CD4-positive, alpha-beta T cell treated with Interleukin-6 for 4 hours (primary cell): ENCODE measurements at places on chromosomes 5 and 9.

- no peak for DNase-seq
Observed at GRCh38 chr9:91714874-91715615, 235.0 kb downstream of the ROR2 start.

GRCh38 chr5:152488869-152489268, 83.8 kb upstream of the NMUR2 start:
- DNase-seq: no peak

DNA sequence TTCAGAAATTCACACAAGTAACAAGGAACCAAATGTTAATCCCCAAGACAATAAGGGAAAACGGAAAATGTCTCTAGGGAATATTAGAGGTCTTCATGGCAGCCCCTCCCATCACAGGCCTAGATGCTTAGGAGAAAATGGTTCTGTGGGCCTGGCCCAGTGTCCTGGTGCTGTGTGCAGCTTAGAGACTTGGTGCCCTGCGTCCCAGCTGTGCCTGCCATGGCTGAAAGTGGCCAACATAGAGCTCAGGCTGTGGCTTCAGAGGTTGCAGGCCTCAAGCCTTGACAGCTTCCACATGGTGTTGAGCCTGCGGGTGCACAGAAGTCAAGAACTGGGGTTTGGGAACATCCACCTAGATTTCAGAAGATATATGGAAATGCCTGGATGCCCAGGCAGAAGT, 942.3 kb downstream of the PTPRD start:
- DNase-seq: no peak

- DNase-seq: no peak
Observed at GRCh38 chr9:31486630-31487029, 897.8 kb upstream of the ACO1 start.

DNA sequence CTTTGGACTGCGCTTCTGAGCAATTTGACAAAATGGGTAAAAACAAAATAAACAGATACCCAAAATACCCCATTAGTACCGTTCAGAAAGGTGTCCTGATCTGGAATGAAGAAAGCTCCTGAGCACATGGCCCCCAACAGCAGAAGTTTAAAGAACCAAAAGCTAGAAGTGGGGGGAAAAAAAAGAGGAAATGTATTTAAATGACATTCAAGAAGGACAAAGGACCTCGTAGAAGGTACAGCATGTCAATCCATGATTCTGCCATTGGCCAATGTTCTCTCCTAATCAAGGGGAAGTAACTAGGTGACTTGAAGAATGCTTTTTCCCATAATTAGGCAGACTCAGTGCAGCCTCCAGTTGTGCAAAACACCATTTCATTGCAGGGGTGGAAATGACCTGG, 78.6 kb downstream of the SERINC5 start:
- no peak for DNase-seq

GRCh38 chr9:14987858-14988257, 77.6 kb upstream of the FREM1 start:
- DNase-seq: no peak

GRCh38 chr5:135857630-135858311, 23.3 kb downstream of the SLC25A48 start:
- no peak for DNase-seq

GRCh38 chr9:27888661-27889295, 315.5 kb upstream of the C9orf72 start:
- DNase-seq: peak; percentile 7

- DNase-seq: no peak
Observed at GRCh38 chr5:585556-585955, 26.6 kb upstream of the CEP72 start.

- no peak for DNase-seq
Observed at GRCh38 chr9:9387511-9388115, 1225.2 kb downstream of the PTPRD start.

GRCh38 chr5:115720888-115721287, 95.1 kb upstream of the TMED7 start:
- no peak for DNase-seq

- no peak for DNase-seq
Observed at GRCh38 chr5:156326718-156327259, at the start of gene SGCD. TSS of gene SGCD (plus strand) at chr5:156327164.

GRCh38 chr5:158423623-158424200, 564.8 kb upstream of the CLINT1 start:
- DNase-seq: no peak

DNA sequence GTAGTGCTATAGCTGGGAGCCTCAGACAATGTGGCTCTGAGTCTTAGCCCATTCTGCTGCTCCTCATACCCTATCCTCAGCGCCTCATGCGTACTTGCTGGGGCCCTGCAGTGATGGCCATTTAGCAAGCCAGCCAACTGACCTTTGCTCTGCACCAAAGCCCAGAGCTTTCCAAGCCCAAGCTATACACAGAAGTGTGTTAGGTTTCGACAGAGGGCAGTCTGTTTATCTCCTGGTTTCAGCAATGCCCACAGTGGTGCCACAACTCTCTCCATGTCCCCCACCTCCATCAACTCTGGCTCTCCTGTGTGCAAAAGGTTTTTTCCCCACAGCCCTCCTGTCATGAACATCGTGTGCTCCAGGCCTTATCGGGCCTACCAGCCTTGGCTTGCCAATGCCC, 16.9 kb downstream of the GNG10 start:
- no peak for DNase-seq

DNA sequence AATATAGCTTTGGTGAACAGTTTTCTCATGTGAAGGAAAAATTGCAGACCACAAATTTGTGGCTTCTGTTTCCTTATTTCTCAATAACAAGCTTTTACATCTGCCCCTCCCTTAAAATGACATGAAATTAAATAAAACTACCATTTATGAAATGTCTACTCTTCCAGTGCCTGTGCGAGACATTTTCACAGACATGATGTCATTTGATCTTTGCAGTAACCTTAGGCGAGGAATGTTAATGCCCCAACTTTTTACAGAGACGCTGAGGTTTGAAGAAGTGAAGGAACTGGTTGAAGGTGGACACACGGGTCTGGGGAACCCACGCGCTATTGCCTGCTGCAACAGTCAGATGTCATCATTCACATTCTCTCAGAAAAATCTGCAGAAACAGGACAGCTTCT, 61.5 kb downstream of the OSTF1 start:
- peak; percentile 16 for DNase-seq

DNA sequence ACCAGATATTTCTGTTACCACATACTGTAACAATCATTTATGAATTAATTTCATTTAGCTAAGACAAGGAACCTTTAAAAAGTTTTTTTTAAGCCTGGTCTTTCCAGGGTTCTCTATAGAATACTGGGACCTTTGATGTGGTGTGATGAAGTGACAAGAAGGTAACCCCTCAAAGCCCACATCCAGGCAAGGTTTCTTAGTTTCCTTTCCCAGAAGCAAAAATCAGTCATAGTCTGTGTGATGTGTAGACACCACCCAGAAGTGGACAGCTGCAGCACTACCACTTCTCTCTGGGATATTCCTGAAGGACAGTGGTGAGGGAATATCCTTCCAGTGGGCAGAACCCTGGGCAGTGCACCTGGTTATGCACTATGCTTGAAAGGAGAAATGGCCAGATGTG, 115.6 kb downstream of the TTC39B start:
- no peak for DNase-seq

DNA sequence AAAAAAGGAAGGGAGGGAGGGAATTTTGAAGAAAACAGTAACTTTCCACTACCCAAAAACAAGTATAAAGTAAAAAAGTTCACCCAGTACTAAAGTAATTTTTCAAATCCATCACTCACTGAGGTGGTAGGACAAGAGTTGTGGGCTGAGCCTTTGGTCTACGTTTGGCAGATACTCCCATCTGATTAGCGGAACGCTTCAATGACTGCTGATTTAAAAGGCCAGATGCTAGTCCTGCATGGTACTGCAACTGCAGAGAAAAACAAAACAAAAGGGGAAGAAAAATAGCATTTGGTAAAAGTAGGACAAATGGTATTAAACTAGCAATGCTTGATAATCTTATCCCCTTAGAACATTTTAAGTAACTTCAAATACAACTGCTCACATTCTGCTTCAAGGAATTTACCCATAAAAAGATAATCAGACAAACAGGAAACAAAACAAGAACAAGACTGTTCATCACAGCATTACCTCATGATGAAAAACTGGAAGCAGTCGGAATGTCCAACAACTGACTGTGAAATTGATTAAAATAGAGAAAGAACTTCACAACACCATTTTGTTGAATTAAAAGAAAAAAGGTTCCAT, 65.4 kb downstream of the MED27 start:
- no peak for DNase-seq

DNA sequence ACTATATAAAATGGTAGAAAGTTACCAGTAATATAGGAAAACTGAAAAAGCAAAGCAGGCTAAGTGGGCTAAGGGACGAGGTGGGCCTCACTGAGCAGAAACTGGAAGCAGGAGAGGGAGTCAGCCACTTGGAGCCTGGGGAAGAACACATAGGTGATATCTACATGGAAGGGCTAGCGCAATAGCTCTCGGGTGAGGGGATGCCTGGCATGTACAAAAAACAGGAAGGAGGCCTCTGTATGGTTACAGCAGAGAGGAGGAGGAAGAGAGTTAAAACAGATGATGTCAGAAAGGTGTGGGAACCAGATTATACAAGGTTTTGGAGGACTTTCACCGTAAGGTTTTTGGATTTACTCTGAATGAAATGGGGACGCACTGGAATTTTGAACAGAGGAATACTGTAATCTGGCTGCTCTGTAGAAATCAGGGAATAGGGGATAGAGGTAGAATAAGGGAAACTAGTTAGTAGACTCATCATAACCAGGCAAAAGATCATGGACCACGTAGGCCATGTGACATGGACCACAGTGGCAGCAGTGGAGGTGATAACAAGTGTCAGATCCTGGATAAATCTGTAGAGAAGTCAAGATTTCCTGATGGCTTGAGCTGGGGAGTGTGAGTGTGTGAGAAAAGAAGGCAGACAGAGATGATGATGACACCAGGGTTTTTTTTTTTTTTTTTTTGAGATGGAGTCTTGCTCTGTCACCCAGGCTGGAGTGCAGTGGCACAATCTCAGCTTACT, 52.5 kb downstream of the FNBP1 start:
- peak; percentile 52 for DNase-seq
